Stimulated activated CD8-positive, alpha-beta memory T cell treated with anti-CD3 and anti-CD28 coated beads, Interleukin-2, amount 100 ng/mL, for 48 hours (primary cell): ENCODE measurements at places on chromosomes 11 and 22.

DNA sequence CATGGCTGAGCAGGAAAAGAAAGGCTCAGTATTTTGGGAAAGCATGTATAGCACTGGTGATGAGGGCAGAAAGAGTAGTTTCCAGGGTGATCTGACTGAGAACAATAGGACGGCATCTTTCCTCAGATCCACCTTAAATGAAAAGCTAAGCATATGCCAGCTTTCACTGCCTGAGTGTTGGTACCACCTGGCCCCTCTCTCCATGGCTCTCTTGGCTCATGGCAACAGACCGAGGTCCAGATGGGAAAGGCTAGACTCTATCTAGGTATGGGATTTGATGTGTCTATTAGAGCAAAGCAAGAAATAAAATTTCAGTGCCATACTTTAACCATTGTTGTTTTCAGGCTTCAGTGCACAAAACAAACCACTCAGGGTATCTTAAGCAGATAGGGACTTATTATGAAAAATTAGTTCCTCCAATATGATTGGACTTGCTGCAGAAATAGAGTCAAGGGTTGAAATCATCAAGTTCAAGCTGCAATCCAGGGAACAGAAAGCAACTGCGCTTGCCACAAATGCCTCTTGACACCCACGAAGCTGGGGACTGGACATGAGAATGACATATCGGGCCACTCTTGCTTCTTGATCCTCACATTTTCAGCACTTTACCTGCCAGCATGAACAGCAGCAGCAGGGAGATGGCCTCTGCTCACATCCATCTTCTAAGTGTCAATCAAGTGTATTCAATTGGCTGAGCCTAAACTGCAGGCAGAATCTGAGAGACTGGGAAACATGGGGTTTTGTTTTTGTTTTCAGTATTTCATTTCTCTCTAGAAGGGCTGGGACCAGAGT, 64.0 kb upstream of the SNX19 start:
- no peak for DNase-seq

DNA sequence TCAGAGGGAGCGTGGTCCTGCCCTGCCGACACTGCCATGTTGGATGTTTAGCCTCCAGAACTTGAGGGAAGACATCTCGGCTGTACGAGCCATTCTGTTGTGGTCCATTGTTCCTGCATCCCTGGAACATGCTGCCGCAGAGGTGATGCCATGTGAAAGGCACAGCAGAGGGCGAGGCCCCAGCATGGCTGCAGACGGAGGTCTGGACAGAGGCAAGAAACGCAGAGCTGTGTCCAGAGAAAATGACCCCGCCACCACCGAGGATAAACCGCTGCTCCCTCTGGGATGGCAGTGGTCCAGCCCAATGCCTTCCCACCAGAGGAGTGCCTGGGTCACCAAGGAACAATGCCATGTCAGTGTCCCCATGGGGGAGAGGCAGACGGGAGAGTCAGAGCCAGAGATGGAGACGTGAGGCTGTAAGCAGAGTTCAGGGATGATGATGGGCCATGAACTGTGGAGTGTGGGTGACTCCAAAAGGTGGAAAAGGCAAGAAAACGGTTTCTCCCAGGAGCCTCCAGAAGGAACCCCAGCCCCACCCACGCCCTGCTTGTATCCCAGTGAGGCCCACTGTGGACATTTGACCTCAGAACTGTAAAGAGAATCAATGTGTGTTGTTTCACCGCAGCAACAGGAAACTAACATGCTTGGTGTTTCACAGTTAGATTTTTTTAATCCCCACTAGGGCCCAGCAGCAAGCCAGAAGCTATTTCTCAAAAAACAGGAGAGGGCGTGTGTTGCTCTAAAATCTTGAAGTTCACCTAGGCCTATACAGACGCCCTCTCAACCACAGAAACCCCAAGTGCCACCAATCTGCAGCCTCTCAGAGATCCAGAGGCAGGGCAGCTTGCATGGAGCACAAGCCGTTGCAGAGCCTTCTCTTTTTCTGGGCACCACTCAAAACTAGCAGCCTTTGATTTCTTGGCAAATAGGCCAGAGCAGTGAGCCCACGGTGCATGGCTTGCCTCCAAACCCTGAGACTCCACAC, 1422.9 kb downstream of the TBC1D22A start:
- no peak for DNase-seq

GRCh38 chr11:11965656-11966353, 42.6 kb downstream of the DKK3 start:
- no peak for DNase-seq

DNA sequence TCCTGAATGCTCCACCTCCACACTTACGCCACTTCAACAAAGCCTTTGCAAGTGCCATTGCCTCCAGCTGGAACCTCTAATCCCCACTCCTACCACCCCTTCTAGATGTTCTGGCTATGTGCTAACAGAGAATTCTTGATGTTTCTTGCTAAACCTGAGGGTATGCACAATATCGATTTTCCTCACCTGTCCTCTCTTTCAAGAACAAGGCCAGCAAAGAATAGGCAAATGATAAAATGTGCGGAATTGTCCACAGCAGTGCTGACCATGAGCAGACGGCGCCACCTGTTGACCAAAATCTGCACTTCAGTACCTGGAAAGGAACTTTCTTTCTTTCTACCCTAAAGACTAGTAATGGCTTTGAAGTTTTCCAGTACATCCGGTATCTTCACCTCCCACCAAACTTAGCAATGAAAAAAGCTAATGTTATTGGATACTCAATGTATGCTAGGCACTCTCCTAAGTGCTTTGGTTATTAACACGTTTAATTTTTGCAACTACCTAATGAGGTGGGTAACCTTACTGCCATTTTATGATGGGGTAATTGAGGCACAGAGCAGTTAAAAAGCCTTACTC, 3.4 kb downstream of the TIMM10 start:
- peak; percentile 63 for DNase-seq

- DNase-seq, result no peak
These were observed 422.1 kb downstream of the RAB38 start for GRCh38 chr11:87753143-87753542.

DNA sequence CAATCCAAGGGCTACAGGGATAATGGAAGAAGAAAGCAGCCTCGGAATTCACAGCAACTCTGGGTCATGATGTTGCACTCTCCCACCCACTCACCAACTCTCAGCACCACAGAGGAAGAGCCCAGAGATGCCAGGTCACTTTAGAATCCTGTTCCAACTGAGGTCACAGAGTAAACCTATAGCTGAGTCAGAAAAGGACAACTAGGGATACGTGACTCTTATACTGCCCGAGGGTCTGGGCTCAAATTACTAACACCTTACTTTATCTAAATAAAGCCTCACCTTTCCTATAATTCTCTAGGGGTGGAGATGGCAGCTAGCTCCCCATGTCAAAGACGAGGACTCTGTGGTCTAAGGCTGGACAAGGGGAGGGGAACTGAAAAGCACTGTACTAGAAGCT, 24.6 kb downstream of the IL18BP start:
- no peak for DNase-seq
